NCI-H774 (cell line): ENCODE measurements at places on chromosomes 6 and 20.

DNA sequence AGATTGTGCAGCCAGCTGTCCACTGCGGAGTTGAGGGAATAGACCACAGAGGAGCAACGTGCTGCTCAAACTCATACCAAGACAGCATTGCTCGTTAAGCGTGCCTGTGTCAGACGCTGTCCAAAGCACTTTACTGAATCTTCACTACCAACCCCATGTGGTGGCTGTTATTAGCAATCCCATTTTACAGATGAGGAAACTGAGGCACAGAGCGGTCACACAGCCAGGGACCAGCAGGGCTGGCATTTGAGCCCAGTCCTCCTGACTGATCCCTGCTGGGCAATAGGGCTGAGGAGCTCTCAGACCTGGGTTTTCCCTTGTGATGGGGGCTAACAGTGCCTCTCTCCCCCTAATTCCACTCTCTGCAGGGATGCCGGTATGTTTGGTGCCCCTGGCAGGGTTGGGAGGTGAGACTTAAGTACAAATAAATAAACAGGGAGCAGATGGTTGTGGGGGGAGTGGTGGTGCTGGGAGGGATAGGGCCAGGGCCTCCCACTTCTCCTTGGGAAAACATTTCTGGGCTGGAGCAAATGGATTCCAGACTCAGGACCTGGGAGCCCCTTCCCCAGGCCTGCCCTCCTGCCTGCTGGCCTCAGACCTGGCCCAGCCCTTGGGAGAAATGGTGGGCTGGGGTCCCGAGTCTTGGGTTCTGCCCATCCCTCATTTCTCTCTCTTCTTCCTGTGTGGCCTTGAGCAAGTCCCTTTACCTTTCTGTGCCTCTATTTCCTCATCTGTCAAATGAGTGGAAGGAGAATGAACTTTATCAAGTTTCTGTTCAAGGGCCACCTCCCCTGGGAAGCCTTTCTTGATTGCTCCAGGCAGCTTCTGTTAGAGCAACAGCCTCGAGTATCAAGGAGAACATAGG lies 17.7 kb downstream of the SRXN1 start:
- no peak for DNase-seq

DNA sequence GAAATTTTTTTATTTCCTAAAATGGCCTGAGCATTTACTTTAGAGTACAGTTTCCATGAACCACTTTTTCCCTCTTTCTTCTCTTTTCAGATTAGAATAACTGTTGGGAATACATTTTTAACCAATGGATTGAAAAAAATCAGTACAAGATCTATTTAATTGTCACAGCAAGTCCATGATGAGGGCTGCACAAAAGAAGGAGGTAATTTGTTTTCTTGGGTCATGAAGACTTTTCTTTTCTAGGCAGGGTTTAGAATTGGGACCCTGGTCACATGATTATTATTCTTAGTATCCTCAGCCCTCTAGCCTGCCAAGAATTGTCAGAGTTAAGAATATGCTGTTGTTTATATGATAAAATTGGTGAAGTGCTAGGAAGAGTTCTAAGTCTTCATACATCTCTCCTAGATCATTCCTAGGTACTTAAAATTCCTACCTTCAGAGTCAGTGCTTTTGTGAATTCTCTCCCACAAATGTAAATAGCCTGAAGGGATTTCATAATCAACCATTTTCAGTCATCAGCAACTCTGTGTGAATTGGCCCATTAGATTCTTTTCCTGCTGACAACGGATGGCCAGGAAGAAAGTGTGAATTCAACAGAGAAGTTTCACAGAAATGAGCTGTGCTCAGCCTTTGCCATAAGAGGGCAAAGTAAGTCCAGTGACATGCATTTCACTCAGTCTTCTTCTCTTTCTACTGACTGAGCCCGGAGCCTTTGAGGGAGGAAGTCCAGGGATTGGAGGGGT lies 32.4 kb upstream of the TPBG start:
- DNase-seq: no peak

GRCh38 chr6:149154261-149154821 lies 163.2 kb upstream of the TAB2 start:
- DNase-seq: no peak

DNA sequence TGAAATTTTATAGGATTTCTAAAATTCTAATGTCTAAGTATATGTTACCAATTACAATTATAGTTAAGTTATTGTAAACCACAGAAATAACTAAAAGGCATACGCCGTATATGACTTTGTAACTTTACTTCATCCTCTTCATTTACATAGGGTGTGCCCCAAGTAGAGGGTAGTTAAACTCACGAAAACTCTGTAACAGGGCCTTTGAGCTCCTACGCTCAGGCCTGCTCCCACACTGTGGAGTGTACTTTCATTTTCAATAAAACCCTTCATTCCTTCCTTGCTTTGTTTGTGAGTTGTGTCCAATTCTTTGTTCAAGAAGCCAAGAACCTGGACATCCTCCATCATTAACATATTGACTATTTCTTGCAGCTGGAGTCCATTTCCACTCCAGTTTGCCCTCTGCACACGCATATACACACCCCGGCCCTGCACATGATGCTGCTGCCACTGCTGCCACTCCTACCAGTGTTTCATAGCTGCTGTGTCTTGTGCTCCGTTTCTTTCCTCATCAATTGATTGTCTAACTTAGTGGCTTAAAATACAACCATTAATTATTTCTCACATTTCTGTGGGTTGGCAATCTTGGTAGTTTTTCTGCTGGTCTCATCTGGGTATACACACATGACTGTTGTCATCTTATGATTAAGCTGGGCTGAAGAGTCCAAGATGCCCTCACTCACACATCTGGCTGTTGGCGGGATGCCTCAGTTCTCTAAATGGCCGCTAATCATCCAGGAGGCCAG lies 33.0 kb upstream of the SCP2D1 start:
- no peak for DNase-seq

DNA sequence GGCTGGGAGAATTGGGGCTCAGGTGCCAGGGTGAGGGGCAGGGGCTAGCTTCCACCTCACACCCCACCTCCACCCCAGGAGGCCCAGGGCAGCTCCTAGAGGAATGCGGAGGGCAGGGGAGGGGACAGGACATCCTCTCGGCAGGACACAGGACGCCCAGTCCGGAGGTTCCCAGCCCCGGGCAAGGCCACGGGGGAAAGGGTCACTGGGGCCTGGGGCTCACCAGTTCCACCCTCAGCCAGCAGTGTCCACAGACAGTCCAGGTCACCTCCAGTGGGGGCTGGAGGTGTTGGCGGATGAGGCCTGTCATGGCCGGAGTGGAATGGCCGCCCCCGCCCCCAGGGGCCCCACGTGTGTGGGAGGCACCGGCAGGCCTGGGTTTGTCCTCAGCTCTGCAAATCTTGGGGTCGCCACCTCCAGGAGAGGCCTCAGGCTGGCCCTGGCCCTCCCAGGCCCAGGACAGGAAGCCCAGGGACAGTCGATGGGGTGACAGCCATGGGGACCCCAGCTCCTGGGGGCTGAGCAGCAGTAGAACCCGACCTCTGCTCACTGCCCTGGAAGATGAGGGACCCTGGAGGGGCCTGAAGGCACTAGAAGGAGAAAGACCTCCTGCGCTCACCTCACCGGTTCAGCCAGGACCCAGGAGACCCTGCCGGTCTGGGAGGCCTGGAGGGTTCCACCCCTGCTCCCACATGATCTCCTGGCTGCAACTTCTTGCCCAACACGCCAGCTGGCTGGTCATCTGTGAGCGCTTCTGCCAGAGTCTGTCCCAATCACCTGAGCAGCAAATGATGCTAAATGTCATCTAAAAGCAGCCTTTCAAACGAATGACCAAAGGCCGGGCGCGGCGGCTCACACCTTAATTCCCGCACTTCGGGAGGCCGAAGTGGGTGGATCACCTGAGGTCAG lies 13.0 kb upstream of the ABHD16B start:
- no peak for DNase-seq

DNA sequence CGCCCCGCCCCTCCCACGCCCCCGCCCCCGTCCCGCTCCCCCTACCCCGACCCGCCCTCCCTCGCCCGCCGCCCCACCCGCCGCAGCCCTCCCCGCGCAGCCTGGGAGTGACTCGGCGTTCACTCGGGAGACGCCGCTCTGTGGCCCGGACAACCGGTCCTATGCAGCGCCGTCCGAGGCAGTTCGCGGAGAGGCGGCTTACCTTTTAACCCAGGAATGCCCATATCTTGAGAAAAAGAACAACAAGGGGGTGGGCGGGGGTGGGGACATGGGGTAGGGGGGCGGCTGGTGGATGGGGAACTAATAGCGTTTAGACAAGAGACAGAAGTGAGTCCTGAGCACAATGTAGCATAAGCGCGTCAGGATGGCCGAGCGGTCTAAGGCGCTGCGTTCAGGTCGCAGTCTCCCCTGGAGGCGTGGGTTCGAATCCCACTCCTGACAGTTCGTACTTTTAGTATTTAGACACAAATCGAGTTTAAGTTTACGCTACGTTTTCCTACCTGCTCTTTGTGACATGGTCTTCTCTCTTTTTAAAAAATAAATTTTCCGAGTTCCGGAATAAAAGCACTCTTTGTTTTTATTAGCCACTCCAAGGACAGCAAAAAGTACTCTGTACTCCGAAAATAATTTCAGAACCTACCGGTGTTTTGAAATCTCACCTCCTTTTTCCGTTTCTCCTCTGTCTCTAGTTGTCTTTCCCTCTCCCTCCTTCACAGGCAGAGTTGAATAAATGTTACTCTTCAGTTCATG lies 17.1 kb upstream of the HMGN4 start:
- peak; percentile 79 for DNase-seq

DNA sequence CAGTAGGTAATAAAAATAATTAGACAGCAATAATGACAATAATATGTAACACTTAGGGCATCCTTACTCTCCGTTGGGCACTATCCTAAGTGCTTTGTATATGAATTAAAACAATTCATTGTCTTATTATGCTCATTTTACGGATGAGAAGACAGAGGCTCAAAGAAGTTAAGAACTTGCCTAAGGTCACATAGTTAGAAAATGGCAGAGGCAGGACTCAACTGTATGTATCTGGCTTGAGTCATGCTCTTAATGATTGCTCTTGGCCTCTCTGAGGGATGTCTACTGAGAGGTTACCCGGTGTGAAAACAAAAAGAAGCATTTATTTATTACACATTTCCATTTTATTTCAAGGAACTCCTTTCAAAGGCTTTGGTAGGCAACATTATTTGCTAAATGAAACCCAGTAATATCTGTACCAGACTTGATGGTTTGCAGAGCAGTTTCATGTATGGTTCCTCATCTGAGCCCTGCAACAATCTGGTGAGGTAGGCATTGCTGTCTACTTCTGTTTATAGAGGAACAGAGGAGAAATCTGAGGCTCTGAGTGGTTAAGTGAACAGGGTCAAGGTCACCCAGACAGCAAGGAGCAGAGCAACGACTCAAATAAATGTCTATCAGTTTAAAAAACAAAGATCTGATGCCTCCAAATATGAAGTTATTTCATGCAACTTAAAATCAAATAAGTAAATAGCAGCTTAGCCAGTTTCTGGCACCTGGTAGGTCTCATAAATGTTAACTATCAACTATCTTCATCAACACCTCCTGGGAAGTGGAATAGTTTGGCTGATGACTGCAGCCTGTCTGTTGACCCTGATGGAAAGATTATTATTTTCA lies 4.2 kb upstream of the PARD6B start:
- no peak for DNase-seq

DNA sequence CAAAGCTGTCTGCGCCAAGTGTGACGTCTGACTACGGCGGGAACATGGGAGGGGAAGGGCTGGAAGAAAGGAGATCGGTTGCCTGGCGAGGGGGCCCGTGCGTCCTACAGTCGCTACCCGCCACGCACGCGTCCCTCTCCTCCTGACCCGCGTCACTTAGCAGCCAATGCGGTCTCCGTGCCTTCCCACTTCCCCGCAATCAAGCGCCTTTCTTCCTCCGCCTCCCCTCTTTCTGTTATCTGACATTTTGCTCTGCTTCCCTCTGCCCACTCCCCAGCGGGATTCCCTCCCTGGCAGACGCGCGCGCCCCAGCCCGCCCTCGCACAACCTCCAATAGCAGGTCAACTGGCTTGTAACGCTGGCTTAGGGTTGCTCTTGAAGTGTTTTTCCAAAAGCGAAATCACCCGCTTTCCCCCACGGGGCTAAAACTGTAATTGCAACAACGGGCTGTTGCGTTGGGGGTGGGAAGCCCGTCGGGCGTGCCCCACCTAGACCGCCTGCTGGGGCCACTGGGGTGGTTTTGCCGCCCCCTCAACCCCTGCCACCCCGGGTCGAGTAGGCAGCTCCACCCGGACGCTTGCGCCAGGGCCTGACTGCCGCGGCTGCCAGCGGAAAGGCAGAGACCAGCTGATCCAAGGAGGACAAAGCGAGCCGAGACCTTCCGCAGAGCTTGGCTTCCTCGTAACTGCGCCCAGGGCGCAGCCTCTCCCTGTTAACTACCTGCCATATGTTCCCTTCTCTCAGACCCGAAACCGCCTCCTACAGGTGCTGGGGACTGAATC lies 6.2 kb upstream of the SOX4 start:
- peak; percentile 89 for DNase-seq

DNA sequence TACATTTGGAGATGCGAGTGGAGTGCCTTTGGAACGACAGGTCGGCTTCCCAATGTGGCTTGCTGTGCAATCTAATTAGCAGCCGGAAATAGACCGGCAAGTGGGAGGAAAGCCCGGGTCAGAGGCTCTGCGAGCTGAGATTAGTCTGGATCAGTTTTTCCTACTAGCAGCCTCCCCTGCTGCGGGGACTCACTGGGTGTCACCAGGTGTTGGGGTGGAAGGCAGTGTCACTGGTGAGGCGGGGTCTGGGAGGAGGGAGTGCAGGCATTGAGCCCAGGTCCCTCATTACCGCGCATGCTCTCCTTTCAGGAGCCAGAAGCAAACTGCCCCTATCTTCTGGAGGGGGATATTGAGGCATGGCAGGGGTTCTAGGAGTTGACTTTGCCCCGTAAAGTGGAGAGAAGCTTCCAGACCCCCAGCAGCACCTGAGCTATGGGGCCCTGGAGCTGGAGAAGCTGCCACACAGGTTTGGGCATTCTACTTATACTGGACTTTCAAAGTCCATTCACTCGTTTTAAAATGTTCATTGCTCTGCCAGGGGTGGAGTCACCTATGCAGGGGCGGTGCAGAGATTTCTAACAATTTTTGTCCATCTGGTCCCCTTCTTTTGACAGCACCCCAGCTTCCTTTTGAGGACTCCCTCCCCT lies 11.0 kb downstream of the SULF2 start:
- no peak for DNase-seq

DNA sequence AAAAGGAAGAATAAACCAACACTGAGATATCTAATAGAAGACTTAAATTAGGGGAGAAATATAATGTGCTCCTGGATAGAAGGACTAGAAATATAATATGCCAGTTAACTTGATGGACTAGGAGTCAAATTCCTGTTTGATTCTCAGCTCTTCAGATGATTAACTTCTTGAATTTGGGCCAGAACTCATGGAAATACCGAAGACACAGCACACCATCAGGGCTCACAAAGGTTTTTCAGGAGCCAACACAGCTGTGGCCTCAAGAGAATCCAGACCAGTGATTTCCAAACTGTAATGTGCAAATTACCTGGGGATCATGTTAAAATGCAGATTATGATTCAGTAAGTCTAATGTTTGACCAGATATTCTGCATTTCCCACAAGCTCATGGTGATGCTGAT lies 33.8 kb upstream of the LRRC1 start:
- no peak for DNase-seq
